ENCODE measurements at places on chromosomes 1 and 21.

GRCh38 chr1:165841582-165842017, 14.2 kb downstream of the UCK2 start:
- no peak for DNase-seq

DNA sequence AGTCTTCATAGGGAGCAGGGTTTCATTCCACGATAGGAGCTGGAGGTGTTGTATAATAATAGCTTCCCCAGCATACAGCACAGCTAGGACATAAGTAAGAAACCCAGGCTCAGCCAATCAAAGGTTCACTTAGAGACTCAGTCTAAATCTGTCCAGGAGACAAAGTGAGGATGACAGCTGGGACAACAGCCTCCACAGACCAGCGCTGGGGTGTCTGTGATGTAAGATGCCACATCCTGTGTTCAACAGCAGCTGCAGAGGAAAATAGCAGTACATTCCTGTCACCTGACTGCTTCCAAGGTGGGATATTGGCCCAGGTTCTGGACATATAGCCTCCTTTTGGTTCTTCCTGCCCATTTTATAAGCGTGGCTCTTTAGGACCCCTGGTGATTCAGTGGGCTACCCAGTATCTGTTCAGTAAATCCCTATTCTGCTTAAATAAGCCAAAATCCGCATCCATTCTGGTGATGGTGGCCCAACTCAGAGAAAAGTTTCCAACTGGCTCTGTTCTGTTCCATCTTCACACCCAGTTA, 176.8 kb upstream of the SYT6 start:
- DNase-seq: no peak

DNA sequence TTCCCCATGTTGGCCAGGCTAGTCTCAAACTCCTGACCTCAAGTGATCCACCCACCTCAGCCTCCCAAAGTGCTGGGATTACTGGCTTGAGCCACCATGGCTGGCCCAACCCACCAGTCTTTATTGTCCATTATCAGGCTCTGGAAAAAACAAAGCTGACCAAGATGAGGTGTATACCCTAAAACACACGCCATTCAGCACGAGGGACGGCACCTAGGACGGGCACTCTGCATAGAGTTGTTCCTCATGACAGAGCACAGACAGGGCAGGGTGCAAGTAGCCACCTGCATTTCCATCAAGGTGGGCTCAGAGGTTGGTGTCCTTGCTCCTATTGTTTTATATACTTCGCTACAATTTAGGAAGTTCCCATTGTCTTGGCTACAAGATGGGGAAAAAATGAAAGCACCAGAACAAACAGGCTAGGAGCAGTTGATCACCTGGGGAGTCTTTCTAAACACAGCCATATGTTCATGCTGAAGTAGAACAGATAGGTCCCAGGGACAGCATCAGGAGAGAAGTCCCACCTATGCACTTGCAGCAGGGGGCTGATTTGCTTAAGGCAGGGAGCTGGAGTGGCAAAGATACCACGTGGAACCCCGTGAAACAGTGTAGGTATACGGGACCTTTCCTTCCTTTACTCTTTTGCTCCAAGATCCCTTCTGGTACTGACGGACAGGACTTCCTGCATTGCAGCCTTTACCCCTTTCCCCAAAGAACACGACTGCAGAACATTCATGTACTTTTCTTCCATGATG, 4.5 kb downstream of the KRTCAP2 start:
- DNase-seq: no peak

DNA sequence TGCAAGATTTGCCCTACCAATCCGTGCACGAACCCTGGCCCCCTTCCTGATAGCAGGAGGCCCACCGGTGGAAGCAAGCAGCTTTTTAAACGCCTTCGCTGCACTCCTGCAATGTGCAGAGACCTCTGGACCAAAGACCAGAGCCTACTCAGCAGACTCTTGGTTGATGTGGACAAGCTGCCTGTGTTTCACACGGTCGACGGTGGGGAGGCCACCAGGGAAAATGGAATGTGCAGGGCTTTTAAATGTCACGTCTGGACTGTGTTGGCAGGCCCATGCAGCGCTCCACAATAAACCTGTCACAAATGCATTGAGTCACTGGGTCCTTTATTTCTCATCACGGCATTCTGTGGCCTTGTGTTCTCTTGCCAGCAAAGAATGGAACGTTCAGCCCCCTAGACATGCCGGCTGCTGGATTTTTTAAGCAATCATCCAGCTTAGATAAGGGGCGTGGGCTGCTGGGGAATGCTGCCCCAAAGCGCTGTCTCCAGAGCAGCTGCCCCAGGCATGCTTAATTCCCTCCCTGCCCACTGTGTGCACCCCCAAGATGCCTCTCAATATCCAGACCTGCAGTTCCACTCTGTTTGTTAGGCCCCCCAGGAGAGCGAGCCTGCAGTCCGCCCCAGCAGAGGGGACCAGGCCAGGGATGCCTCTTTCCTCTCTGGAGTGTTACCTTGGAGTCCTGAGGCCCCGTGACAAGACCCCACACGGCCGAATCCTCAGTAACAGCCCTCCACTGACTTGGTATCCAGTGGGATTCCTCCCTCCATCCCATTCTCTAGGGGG, 71.3 kb downstream of the ATP5PO start:
- no peak for DNase-seq

DNA sequence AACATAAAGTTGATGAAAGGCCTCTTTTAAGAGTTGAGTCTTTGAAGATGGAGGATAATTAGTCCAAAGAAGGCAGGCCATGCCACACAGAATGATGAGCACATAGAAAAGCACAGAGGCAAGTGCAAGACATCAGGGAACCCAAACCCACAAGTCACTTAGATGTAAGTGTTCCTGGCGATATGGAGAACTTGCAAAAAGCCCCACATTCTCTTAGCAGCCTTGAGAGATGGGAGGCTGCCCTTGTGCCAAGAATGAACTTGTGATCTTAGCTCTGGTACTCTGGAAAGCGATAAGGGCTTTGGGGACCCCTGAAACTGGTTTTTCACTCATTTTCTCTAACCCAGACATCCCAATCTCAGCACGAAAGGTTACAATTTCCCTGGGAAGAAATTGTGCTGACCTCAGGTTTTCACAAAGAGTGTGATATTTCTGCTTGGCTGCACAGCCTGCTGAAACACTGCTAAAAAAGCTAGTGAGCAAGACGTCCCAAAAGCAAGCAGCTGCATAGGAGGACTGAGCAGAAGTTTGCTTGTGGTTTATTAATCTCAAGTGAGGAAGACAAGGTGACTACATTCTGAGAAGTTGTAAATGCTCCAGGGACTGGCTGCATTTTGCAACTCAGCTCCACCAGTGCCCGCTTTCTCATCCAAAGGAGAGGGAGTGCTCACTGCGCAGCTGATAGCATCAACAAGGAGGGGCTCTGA, 496.9 kb upstream of the CAMK1G start:
- DNase-seq: no peak

DNA sequence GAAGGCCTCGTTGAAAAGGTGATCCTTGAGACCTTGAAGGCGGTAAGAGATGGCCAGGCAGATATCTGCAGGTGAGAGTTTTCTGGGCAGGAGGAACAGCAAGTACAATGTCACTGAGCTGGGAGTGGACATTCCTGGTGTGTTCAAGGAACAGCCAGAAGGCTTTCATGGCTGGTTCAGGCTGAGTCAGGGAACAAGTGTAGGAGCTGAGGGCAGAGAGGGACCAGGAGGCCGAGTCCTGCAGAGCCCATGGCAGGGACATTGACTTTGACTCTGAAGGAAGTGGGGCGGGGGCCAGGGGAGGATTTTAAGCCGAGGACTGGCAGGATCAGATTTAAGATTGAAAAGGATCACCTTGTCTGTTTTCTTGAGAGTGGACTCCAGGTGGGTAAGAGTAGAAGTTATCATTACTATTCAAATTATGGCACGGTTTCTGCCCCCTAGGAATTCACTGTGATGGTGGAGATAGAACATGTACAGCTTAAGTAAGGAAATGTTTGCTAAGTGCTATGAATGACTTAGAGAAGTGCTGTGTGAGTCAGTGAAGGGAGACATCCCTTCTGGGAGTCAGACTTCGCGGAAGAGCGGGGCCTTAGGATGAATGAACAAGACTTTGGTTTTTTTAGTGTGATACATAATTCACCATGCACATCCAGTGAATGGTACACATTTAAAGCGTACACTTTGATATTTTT, 202.3 kb downstream of the KIF26B start:
- DNase-seq: no peak

DNA sequence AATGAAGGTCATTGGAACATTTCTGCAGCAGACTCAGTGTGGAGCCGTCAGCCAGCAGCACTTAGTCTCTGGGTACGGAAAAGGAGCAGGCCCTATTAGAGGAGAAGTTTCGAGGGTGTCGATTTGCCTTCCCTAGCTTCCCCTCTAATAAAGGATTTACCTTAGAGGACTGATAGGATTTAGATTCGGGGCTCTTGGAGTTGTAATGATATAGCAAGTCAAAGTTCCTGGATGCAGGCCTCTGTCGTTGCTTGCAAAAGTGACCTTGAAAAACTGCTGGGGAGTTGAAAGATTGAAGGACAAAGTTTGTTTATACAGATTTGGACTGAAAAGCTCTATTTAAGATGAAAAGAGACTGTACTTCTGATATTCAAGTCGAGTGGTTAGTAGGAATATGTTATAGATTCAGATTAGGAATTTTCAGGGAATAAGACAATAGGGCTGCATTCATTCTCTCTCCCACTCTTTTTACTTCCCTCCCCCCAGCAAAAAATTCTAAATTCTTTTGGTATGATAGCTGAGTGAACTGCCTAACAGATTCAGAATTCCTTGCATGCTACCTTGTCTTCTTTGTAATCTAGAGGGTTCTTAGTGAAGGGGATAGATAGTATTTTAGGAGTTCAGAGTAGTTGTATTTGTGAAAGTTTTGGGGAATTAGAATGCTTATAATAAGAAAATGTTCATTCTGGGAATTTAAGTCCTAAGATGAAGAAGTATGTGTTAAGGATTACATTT, 19.2 kb downstream of the NFYC start:
- no peak for DNase-seq

DNA sequence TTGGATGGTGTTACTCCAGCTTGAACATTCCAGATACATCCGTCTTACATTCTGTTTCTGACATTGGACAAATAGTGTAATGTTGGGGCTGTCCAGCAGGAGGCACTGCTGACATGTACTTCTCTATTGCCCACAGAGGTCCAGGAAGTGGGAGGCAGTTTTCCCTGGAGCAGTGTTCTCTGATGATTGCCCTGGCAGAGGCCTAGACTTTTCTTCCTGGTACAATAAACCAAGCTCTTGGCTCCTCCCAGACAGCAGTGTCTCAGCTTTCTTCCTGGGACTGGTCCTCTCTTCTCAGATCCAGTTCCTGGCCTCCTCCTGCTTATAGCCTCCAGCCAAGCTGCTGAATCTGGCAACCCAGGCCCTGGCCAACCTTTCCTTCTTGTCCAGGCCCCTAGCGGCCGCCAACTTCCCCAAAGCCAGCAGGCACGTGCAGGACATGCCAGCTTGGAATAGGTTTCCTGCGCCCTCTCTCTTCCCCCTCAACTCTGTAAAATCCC, 14.9 kb upstream of the IFNLR1 start:
- DNase-seq: peak; percentile 47

- DNase-seq: no peak
Measured at GRCh38 chr1:87834151-87834550, 505.5 kb downstream of the LMO4 start.

- no peak for DNase-seq
Measured at GRCh38 chr1:227774821-227775661, 39.8 kb downstream of the SNAP47 start.

DNA sequence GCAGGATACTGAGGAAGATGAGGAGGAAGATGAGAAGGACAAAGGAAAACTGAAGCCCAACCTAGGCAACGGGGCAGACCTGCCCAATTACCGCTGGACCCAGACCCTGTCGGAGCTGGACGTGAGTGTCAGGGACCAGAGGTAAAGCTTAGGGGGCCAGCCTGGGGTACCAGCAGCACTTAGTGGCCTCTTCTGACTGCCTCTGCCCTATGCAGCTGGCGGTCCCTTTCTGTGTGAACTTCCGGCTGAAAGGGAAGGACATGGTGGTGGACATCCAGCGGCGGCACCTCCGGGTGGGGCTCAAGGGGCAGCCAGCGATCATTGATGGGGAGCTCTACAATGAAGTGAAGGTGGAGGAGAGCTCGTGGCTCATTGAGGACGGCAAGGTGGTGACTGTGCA, 17.6 kb downstream of the KDF1 start:
- no peak for DNase-seq

DNA sequence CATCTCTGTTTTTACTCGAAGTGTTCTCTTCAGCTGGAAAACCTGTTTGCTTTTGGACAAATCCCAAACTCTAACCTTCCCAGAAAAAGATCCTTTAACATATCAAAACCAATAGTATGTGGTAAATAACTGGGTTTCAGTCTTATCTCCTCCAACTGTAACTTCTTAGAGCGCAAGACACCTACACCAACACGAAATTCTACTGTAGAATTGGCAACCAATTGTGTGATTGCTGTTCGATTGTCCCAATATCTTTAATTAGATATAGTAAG, 5.8 kb upstream of the MPZL1 start:
- peak; percentile 60 for DNase-seq

GRCh38 chr1:212762234-212762633, 29.3 kb downstream of the NSL1 start:
- DNase-seq: no peak

- DNase-seq: no peak
Measured at GRCh38 chr1:9235096-9235459, 504 bp downstream of the H6PD start.

- no peak for DNase-seq
Measured at GRCh38 chr1:206001476-206001888, 1.7 kb downstream of the RAB7B start.

GRCh38 chr21:43771199-43771675, 4.9 kb downstream of the CSTB start:
- DNase-seq: no peak

- no peak for DNase-seq
Measured at GRCh38 chr21:41497008-41497407, 10.9 kb downstream of the TMPRSS2 start.

DNA sequence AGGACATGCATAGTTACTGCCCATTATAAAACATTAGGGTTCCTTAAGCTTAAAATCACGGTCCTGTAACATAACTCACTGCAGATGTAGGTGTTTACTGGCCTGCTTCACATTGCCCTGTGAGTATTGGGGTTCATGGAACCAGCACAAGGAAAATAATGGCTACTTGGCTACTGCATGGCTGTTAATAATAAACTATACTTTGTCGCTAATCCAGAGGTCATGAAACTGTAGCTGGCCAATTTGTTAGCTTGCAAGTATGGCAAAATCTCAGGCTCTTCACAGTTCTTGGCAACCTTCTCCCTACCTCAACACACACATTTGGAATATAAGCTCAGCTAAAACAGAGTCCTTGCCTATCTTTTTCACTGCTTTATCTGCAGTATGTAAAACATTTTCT, 274.0 kb upstream of the NR5A2 start:
- no peak for DNase-seq

All from hematopoietic multipotent progenitor cell treated with erythropoietin and hydrocortisone succinate and interleukin-3 and kit ligand, for 17 days (in vitro differentiated cells).